ENCODE measurements at places on chromosomes 1 and 21.

DNA sequence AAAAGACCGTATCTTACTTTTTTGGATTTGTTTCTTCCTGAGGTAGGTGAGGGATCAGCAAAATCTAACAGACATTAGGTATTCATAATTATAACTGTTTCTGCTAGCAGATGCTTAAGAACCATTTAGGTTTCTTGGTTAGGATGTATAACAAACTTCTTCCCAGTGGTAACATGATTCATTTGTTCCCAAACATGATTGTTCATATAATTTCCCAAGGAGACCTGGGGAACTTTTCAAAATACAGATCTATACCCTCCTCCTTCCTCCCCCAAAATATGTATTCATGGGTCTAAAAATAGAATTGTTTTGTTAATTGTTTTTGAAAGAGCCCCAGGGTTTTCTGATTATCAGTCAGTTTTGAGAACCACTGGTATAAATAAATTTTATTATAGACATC is 228.2 kb downstream of the COP1 start:
- DNase-seq, result no peak

DNA sequence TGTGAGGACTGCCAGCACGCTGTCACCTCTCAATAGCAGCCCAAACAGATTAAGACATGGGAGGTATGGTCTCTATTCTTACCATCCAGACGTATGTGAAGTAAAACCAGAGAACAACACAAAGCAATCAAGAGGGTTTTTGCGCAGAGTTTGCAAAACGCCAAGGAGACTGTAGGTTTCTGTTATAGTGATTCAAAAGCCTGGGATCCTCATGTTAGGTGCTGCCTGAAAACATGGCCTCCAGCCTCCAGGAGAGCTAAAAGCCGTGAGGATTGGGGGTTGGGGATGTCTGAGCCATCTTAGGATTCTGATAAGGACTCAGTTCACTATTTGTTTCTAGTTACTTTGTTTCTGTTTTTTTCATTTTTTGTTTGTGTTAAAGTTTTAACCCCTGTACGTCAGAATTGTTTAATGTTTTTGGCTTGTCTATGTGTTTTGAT is 4.2 kb upstream of the CCT8 start:
- peak; percentile 11 for DNase-seq

GRCh38 chr1:8326265-8326664 is 8.4 kb downstream of the SLC45A1 start:
- no peak for DNase-seq

GRCh38 chr1:156933136-156933535 is 12.7 kb downstream of the LRRC71 start:
- DNase-seq, result no peak

GRCh38 chr1:185044387-185044786 is 971 bp upstream of the RNF2 start:
- DNase-seq, result no peak

GRCh38 chr1:33045814-33046213 is 9.1 kb upstream of the AK2 start:
- no peak for DNase-seq

GRCh38 chr1:155744711-155745283 is 55.9 kb downstream of the DAP3 start:
- DNase-seq, result no peak

- DNase-seq, result no peak
Observed at GRCh38 chr1:248831842-248832241, 6.1 kb upstream of the SH3BP5L start.

DNA sequence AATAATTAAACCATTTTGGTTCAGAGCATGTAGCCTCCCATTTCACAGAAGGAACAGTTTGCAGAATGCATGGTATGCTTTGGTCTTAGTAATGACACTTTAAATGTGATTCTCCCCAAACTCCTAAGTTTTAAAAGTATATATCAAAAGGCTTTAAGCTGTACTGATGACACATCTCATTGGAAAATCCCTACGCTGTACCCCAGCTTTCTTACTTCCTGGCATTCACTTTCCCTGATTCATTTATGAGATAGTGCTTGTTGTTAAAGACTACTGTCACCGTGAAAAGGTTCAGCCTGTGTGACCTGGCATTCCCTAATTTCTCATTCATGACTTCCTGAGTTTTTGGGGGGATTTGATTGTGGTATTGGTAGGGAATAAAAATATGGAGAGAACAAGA is 53.4 kb downstream of the MPZL1 start:
- DNase-seq, result no peak

GRCh38 chr1:171438441-171438840 is 46.9 kb upstream of the PRRC2C start:
- DNase-seq, result no peak

DNA sequence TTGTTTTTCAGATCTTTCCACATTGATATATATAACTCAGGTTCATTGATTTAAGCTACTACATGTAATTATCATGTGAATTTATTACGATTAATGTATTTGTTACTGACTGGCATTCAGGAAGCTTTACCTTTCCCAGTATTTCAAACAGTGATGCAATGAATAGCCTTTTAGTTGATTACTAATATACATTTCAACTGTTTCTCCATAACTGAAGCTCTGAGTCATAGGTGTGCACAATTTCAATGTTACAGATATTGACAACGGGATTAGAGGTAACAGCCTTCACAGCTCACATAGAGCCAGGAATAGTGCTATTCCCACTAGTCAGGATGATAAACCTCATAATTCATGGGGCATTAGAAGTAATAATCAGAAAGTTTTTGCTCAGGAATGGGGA is 25.1 kb downstream of the RAVER2 start:
- DNase-seq, result no peak

- no peak for DNase-seq
Observed at GRCh38 chr1:92599184-92599583, 112.5 kb upstream of the GFI1 start.

- no peak for DNase-seq
Observed at GRCh38 chr1:35220976-35221375, 28.0 kb upstream of the SFPQ start.

DNA sequence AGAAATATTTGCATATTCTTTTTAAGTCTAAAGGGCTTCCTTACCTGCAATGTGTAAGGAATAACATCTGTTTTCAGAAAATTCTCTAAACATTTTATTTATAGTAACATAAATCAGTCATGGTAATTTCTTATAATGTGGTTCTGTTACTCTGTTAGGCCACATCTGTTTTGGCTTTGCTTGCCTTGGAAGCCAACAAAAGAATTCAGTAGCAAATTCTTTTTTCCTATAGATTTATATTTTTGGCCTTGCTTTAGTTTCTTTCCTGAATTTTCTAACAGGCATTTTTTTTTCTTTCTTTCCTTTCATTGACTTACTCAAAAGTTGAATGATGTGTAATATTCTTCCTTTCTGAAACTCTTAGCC is 72.2 kb downstream of the OSBPL9 start:
- no peak for DNase-seq

- peak; percentile 34 for DNase-seq
Observed at GRCh38 chr1:28926629-28927265, 12.4 kb downstream of the EPB41 start.

DNA sequence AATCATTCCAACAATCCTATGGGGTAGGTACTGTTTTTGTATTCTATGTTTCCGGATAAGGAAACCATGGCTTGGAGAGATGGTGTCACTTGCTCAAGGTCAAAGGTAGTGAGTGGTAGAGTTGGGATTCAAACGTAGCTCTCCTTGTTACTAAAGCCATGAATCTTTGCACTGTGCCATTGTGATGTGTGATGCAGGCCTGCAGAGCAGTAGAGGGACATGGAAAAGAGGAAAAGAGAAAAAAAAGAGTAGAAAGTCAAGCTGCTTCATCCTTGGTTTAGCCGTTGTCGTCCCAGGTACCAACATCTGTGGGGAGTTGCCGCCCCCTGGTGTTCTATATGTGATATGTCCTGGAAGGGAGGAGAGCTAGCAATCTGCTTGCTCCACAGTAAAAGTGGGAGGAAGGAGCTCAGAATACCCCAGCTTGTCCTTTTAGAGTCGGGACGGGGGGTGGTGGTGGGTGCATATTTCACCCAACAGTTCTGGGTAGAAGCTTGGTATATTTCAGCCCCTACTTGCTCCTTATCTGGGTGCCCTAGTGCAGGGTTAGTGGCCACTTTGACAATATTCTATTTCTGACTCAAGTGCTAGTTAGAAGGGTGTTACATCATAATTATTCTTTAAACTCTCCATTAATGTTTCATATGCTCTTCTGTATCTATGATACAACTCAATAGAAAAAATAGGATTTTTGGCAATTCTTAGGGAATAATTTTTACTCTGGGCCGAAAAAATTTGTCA is 98.4 kb downstream of the EBNA1BP2 start:
- DNase-seq, result peak; percentile 61

DNA sequence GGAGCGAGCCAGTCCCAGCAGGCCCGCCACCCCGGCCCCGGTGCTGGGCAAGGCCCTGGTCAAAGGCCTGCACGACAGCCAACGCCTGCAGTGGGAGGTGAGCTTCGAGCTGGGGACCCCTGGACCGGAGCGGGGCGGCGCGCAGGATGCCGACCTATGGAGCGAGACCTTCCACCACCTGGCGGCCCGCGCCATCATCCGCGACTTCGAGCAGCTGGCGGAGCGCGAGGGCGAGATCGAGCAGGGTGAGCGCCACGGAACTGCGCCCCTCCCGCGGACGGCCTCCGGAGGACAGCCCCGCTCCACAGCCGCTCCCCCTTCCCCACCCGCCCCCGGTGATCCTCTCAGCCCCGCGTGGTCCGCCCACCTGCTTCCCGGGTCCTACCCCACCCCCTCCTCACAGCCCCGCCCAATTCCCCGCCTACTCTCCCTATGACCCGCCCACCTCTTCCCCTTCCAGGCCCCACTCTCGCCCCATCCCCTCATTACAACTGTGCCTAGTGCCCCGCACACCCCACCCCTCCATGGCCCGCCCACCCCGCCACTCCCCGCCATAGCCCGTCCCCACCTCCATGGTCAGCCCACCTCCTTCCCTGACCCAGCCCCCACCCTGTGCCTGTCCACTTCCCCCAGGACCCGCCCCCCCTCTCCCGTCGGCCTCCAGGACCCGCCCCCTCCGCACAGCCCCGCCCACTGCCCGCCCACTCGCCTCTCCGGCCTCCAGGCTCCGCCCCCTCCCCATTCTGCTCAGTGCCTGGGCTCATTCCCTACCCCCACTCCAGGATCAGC is 52.7 kb downstream of the VWA5B1 start:
- DNase-seq, result peak; percentile 14

- no peak for DNase-seq
Observed at GRCh38 chr1:183514235-183514634, 41.9 kb downstream of the SMG7 start.

GRCh38 chr1:3653286-3653618 is 936 bp downstream of the TP73 start:
- no peak for DNase-seq

GRCh38 chr21:30793581-30794314 is 19.3 kb downstream of the KRTAP8-1 start:
- no peak for DNase-seq

GRCh38 chr1:52424231-52424636 is 19.8 kb downstream of the PRPF38A start:
- DNase-seq, result no peak

- no peak for DNase-seq
Observed at GRCh38 chr1:25881266-25881665, 5.8 kb upstream of the PAQR7 start.

DNA sequence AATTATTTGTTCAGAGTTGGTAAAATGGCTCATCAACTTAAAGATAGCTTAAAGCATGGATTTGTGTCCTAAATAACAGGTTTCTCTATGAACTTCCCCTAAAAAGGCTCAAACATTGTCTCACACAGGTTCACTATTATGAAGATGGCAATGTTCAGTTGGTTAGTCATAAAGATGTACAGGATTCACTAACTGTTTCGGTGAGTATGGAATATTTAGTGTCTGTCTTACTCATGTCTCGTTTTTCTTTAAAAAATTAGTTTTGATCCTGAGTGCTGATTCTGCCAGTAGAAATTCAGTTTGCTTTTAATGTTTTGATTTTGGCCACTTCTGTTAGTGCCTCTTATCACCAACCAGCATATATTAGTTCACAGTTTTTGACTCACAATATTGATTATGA is 7.5 kb upstream of the MOV10 start:
- no peak for DNase-seq

DNA sequence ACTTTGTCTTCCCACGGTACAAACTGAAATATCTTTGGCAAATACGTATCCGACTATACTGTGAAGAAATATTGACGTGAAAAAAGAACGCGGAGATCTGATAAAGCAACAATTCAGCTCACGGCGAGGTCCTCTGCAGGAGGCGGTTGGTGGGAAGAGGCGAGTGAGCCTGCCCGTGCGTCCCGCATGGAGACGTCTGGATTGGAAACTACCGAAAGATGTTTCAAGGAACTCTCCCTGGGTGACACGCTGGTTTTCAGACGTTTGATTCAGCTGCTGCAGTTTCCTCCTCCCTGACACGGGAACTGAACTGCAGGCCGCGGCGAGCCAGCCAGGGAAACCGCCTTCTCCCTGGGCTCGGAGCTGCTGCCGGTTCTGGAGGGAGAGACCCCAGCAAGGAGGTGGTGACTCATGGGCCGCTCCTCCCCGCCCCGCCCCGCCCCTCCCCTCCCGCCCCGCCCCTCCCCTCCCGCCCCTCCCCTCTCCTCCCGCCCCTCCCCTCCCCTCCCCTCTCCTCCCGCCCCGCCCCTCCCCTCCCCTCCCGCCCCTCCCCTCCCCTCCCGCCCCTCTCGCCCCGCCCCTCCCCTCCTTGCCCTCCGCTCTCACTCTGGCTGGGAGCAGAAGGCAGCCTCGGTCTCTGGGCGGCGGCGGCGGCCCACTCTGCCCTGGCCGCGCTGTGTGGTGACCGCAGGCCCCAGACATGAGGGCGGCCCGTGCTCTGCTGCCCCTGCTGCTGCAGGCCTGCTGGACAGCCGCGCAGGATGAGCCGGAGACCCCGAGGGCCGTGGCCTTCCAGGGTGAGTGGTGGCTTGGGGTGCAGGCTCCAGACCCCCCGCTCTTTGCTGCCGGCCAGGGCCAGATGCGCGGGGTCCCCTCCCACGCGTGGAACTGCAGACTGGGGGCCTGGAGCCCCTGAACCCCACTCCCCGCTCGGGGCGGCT is at the start of gene COL6A1:
TSS of gene COL6A1 (plus strand) at position 620 of the 941 bp plus-strand sequence. CDS start at position 701, 81 bp downstream.
- DNase-seq, result peak; percentile 39

- DNase-seq, result no peak
Observed at GRCh38 chr1:223525957-223526356, 132.7 kb downstream of the CCDC185 start.

Data from stimulated activated naive B cell treated with anti-CD40 and anti-IgM and Interleukin-4, amounts not matched to agents 10 μg/mL and 1 μg/mL and 100 μg/mL, for 72 hours (primary cell).